ENCODE measurements at places on chromosomes 11 and 22. TPM values are rescaled to one million over a fixed set of nuclear protein-coding genes. Genes with fewer than 3 reads are reported as not detected.
A peak's percentile ranks its signal among the peaks of the same experiment; 100 is the strongest.

- DNase-seq: no peak
Measured at GRCh38 chr11:99671808-99672409, 651.2 kb downstream of the CNTN5 start.

DNA sequence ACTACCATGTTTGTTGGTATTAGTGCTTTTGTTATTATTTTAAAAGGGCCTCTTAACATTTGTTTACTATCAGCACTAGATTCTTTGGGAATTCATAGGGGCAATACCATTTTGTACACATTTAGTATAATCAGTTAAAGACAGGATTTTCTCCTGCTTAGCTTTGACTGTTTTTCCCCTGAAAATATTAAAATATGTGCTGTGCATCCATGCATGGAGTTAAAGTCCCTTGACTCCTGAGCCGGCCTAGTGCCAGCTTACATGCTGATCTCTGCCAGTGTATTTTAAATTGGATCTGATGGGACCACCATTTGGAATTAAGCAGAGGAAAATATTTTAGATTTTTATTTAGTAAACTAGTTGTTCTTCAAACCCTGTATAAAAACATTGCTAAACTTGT is 161.4 kb downstream of the METTL15 start:
- no peak for DNase-seq

DNA sequence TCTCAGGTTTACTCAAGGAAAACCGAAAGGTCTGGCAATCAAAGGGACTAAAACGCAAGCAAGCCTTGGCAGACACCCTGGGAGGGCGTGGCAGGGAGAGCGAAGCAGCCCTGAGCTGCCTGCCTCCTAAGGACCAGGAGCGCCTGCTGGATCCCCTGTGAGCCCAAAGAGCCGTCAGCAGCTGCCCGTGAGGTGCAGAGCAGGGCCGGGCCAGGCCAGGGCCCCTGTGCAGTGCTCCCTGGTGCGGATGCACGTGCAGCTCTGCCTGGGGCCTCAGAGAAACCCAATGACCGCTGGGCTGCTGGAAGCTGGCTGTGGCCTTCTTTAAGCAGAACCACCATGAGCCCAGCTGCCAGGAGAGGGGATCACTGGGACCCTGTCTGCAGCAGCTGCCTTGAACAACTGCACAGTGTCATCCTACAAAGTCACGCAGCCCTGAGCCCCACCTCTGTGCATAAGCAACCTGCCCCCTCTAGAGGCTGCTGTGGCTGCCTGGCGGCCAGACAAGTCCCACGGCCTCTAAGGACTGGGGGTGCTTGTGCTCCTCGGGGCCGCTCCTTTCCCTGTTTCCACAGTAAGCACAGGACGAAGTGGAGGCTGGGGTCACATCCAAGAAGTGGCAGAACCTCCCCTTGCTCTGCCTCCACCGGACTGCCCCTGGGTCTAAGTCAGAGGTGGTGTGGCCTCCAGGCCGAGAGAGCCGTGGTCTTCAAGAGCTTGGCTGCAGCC is 29.1 kb upstream of the COMT start:
- DNase-seq: no peak

GRCh38 chr22:27239520-27239919 is 562.0 kb downstream of the MN1 start:
- DNase-seq: no peak

GRCh38 chr11:73398132-73398526 is 21.9 kb downstream of the RELT start:
- DNase-seq: no peak

DNA sequence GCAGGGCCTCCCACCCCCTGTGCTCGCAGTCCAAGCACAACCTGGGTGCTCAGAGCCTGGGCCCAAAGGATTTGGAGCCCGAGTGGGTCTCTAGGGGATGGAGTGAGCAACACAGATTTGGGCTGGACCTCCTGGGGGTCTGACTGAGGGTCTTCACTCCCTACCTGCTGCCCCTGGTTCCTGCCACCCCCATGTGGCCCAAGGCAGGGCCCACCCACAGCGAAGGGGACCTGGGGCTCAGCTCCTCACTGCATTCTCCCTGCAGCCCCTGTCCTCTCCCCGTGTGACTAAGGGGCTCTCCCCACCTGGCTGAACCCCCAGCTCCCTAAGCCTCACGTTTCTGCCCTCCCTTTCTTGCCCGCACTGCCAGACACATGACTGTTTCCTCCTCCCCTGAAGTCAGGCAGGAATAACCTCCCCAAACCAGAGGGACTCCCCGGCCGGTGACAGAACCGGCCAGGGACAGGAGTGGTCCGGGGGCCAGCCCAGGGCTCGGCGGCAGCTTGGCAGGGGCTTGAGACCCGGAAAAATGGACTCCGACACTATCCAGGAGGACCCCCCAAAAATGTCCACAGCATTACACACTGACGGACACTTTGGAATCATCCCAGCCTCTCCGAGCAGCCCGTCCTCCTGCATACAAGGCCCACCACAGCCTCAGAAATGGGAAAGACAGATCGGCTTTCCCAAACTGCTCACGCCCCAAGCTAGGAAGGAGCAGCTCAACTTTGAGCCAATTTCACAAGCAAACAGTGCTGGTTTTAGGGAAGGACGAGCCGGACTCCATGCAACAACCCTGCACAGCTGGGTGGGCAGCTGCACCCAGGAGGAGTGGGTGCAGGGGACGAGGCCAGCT is 57.8 kb downstream of the BRD1 start:
- no peak for DNase-seq

- no peak for DNase-seq
Measured at GRCh38 chr11:117859488-117860112, 16.9 kb downstream of the FXYD6 start.

GRCh38 chr22:46057246-46058090 is 80.5 kb upstream of the WNT7B start:
- DNase-seq: peak; percentile 16

- DNase-seq: no peak
Measured at GRCh38 chr22:37515901-37516300, 3.3 kb downstream of the CARD10 start.

DNA sequence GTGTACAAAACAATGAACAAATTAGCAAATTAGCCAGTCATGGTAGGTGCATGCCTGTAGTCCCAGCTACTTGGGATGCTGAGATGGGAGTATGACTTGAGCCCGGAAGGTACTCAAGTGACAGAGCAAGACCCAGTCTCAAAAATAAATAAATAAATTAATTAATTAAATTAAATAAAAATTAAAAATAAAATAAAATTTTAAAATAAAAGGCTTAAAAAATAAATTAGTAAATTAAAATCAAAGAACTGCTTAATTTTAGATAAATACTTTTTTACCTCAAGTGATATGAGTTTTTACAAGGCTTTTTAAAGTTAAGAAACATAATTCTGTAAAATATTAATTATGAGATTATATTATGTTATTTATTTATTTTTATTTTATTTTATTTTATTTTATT is 50.9 kb upstream of the TSPAN18 start:
- no peak for DNase-seq

CTSD gene
- total RNA-seq: 460 TPM

Measured in pancreas (tissue), 10 donors.